ENCODE measurements at places on chromosomes 5 and 9. TPM values are rescaled to one million over a fixed set of nuclear protein-coding genes. Genes with fewer than 3 reads are reported as not detected.
A peak's percentile ranks its signal among the peaks of the same experiment; 100 is the strongest.

DNA sequence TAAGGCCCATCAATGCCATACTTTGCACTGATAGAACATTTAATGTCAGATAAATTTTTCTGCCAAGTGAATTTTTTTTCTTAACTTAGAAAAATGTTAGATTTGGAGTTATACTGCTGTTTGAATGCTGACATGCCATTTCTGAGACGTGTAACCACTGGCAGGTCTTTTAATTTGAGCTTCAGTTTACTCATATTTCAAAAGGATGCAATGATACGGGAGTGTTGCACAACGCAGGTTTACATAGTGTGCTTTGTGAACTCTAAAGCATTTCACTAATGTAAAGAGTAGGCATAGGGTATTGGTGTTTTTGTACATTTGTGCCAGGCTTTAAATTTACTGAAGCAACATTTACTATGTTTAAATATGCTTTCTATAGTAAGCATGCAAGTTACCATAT lies 4.2 kb downstream of the ZBTB43 start:
- H3K27me3 ChIP-seq, result no peaks in the 10 kb centered on the region
- no peak overlapping the region for H3K4me3 ChIP-seq
- H3K27ac ChIP-seq, result peak overlapping the region; percentile 48
- H3K36me3 ChIP-seq, result peaks cover 57% of the 10 kb centered on the region
- peaks cover 47% of the 10 kb centered on the region for H3K4me1 ChIP-seq

GRCh38 chr9:24479361-24480059 lies 66.2 kb downstream of the IZUMO3 start:
- no peak overlapping the region for H3K4me3 ChIP-seq
- no peaks in the 10 kb centered on the region for H3K27me3 ChIP-seq
- H3K27ac ChIP-seq, result no peak overlapping the region
- no peaks in the 10 kb centered on the region for H3K4me1 ChIP-seq
- no peaks in the 10 kb centered on the region for H3K36me3 ChIP-seq

DNA sequence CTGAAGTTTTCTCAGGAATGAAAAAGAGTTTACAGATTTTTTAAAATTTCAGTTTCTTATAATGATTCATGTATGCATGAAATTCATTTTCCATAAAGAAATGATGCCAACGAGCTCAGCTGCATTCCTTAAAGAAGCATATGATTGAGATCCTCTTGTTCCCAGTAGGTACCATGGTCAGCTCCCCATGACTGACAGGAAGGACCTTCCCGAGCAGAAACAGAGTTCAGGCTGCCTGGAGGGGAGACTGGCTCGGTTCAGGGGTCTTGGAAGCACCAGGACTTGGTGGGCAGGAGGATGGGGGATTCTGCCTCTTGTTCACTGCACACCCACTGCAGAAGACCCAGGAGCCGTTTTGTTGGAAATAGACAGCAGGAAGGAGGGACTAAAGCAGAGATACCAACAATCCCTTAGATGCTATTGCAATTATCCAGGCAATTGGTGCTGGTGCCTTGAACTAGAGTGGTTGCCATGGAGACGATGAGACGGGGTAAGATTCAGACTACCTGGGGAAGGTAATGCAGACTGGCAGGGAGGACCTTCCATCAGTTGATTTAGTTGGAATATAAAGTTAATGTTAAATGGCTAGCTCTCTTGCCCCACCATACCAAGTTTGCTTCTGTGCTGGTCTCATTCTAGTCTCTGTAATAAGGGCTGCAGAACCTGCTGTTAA lies 447.8 kb downstream of the MTRR start:
- no peaks in the 10 kb centered on the region for H3K27me3 ChIP-seq
- no peak for DNase-seq
- no peaks in the 10 kb centered on the region for H3K36me3 ChIP-seq
- H3K4me3 ChIP-seq, result no peak overlapping the region
- no peaks in the 10 kb centered on the region for H3K4me1 ChIP-seq

- no peaks in the 10 kb centered on the region for H3K27me3 ChIP-seq
- no peak overlapping the region for H3K27ac ChIP-seq
- no peak for DNase-seq
- H3K36me3 ChIP-seq, result no peaks in the 10 kb centered on the region
- no peak overlapping the region for H3K4me3 ChIP-seq
Measured at GRCh38 chr9:76438841-76439588, 20.0 kb upstream of the GCNT1 start.

- no peaks in the 10 kb centered on the region for H3K27me3 ChIP-seq
- DNase-seq, result no peak
- H3K4me3 ChIP-seq, result no peak overlapping the region
- no peaks in the 10 kb centered on the region for H3K36me3 ChIP-seq
Measured at GRCh38 chr5:36688722-36689121, 82.3 kb downstream of the SLC1A3 start.

- no peak overlapping the region for H3K4me3 ChIP-seq
- H3K27me3 ChIP-seq, result no peaks in the 10 kb centered on the region
- H3K36me3 ChIP-seq, result no peaks in the 10 kb centered on the region
Measured at GRCh38 chr5:152403046-152403445, 2.0 kb downstream of the NMUR2 start.

Gene SVEP1
- 0.85 TPM for polyA plus RNA-seq
